ENCODE measurements at places on chromosomes 6 and 20.

GRCh38 chr6:133460101-133460500 lies 218.9 kb downstream of the EYA4 start:
- DNase-seq: no peak

- no peak for DNase-seq
These were observed 50.0 kb upstream of the PLEKHG1 start for GRCh38 chr6:150549674-150550101.

DNA sequence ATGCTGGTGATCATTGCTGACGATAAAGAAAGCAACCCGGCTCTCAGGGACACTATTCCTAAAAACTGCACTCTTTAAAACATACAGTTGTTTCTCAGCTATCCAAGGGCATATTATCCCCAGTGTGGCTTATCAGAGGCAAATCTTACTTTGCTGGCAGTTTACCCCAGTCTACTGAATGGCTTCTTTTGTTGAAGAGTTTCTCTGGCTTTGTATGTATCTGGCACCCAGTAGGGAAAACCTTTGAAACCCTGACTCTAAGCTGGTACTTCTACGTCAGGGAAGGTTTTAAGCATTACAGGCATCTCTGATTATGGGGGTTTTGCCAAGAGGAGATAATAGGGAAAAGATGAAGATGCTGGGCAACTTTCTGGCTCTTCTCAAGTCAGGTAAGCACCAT lies 637.6 kb upstream of the CHD6 start:
- DNase-seq: no peak

DNA sequence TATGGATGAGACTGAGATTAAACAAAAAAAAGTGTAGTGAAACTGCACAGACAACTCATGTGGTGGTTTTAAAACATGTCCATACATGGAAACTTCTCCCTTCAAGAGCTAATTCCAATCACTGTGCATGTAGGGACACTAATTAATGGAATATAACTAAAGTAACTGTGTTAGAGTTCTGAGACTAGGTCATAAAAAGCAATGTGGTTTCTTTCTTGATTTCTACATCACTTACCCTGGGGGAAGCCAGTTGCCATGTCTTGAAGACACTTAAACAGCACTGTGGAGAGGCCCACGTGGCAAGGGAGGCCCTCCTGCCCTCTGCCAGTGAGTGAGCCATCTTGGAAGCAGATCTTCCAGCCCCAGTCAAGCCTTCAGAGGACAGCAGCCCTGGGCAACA lies 118.2 kb upstream of the DST start:
- DNase-seq: no peak

- no peak for DNase-seq
These were observed 193.2 kb upstream of the SALL4 start for GRCh38 chr20:51995551-51995951.

- no peak for DNase-seq
These were observed 6.1 kb upstream of the RNF8 start for GRCh38 chr6:37347670-37348111.

- no peak for DNase-seq
These were observed 47.2 kb downstream of the VEGFA start for GRCh38 chr6:43817192-43817591.

DNA sequence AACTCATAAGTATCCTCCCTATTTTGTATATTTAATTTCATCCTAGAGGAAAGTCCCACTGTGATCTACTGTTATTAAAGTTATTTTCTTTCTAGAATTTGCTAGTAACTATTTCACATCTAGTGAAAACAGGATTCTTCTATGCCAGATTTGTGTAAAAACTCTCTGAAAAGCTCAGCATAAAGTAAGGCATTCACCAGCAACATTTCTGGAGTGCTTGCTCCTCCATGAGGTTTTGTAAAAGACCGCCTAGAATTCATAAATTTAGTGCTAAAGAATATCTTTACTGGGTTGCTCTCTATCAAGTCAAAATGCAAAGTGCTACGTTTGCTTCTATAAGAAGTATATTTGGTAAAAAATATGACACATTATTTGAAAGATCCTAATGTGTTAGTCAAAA lies 173.5 kb upstream of the IRAK1BP1 start:
- DNase-seq: no peak

GRCh38 chr6:118326712-118327111 lies 221.4 kb upstream of the PLN start:
- no peak for DNase-seq

GRCh38 chr6:108165714-108166663 lies at the start of gene NR2E1:
NR2E1 (plus strand) TSS chr6:108166022; CDS start chr6:108166766, 744 bp downstream.
- no peak for DNase-seq

GRCh38 chr20:48785256-48785655 lies 42.5 kb downstream of the PREX1 start:
- no peak for DNase-seq

DNA sequence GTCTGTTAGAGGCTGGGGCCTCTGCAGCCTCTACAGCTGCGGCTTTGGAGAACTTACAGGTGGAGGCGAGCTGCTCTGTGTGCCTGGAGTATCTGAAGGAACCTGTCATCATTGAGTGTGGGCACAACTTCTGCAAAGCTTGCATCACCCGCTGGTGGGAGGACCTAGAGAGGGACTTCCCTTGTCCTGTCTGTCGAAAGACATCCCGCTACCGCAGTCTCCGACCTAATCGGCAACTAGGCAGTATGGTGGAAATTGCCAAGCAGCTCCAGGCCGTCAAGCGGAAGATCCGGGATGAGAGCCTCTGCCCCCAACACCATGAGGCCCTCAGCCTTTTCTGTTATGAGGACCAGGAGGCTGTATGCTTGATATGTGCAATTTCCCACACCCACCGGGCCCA lies 2.6 kb downstream of the TRIM39 start:
- no peak for DNase-seq

GRCh38 chr20:43863821-43864544 lies 50.7 kb upstream of the TOX2 start:
- DNase-seq: no peak

DNA sequence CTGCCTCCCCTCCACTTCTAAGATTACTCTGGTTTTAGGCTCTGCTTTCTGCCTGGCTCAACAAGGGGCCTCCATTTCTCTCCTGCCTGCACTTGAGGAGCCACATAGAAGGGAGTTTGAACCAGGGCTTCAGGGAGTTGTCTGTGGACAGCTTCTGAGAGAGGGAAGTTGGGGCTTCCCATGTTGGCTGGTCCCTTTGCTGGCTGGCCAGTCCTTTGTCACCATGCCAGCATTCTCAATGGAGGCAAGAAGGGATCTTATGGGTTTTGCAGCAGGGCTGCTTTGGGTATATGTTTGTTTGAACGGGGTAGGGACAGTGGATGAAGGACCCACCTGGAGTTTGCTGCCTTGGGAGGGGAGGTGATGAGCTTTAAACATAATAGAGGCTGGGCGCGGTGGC lies 124.9 kb downstream of the CARMIL1 start:
- DNase-seq: no peak

- DNase-seq: no peak
These were observed 190.9 kb downstream of the MAFB start for GRCh38 chr20:40497899-40498691.

DNA sequence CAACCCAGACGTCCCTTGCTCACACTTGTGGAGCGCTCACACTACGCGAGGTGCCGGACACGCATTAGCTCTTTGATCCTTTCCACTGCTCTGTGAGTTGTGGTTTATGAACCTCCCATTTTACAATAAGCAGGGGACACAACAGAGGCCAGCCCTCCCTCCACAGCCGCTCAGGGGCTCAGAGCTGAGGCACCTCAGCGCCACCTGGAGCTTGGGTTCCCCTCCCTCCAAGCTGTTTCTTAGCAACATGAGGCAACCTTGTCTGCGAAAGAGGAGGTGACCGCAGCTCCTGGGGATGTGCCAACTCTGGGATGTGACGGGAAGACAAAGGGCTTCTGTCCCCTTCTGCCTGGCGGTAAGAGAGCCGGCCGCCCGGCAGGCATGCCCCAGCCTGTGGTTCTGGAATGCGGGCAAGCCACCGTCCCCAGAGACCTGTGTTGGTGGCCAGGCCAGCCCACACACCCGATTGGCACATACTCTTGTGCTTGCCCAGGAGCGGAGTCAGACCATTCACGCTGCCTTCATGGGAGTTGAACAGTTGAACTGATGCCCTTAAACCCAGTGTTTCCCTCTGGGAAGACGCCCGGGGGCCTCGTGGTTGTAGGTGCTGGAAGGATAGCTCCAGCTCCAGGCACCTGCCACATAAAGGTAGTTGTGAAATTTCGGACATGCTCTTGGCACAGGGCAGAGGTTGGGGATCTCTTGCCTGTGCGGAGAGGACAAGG lies 44.5 kb downstream of the RBM38 start:
- no peak for DNase-seq

GRCh38 chr20:36311141-36311853 lies 5.2 kb downstream of the DLGAP4 start:
- no peak for DNase-seq
